ENCODE measurements at places on chromosomes 11 and 22.
A peak's percentile ranks its signal among the peaks of the same experiment; 100 is the strongest.

GRCh38 chr11:60658409-60658808 lies 41.0 kb upstream of the MS4A8 start:
- DNase-seq = no peak

DNA sequence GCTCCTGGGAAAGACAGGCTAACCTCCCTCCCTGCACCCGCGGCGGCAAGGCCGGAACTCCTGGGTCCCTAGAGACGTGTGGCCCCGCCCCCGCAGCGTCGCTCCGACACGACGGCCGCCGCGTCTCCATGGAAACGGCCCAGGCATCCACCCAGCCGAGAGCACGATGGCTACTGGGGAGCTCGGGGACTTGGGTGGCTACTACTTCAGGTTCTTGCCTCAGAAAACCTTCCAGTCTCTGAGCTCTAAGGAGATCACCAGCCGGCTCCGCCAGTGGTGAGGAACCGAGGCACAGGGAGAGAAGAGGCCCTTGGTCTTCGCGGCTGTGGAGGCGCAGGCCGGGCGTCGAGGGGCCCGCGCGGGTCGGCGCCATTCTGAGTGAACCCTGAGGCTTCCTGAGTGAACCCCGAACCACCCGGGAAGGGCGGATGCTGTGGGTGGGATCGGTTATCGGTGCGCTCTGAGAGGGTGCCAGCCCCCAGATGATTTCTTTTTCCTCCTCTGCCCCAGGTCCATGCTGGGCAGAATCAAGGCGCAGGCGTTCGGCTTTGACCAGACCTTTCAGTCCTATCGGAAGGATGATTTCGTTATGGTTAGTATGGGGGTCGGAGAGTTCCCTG lies at the start of gene CFAP300:
CFAP300 (plus strand) TSS at position 133 of the 620 bp plus-strand sequence; CDS start at position 167, 34 bp downstream.
- peak; percentile 83 for DNase-seq

- no peak for DNase-seq
Observed at GRCh38 chr22:44522526-44523170, 24.6 kb upstream of the RTL6 start.

GRCh38 chr11:74966651-74967050 lies 17.6 kb downstream of the SPCS2 start:
- DNase-seq = peak; percentile 66

- DNase-seq = no peak
Observed at GRCh38 chr11:68927280-68928135, 23.8 kb downstream of the IGHMBP2 start.

DNA sequence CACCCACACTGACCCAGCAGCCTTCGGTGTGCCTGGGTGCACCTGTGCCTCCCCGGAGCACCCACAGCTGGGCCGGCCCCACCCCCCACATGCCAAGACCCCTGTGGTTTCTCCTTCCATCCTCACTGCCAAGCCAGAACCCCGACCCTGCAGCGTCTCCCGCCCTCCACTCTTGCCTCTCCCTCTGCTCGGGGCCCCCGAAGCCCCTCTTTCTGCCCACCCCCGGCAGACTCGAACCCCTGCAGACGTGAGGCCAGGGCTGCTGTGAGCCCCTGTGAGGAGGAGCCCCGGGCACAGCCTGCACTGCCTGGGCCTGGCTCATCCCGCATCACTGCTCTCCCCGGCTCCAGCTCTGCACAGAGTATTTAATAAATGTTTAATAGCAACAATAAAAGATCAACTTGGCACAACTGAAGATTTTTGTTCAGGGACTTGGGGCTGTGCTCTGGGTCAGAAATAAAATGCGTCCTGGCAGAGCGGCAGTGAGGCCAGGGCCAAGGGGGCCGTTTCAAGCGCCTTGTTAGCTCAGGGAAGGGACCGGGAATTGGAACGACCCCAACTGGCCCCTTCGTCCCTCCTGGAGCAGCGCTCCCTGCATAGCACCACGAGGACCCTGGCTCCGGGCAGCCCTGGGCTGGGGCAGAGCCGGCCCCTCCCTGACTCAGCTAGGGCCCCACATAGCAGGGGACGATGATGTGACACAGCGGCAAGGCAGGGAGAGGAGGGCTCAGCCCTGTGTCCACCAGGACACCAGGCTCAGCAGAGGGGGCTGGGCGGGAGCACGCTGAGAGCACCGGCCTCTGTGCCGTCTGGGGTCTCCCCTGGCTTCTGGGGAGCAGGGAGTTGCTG lies 520.8 kb downstream of the BRD1 start:
- DNase-seq = no peak

DNA sequence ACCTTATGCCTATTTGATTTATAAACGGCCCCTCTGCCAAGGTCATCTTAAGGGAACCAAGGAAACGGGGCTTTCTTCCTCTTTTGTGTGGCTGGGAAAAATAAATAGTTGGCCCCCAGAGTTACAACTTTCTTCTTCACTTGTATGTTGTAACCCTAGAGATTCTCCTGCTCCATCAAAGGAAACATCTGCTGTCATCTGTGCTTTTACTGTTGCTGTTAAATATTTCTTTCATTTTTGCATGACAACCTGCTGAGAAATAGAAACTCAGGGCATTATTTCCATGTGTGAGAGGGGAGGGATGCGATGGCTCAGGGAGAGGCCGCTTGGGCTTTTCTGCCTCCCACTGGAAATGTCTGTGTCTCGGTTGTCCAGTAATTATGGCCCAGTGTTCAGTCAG lies 21.8 kb upstream of the CDC42EP2 start:
- no peak for DNase-seq

DNA sequence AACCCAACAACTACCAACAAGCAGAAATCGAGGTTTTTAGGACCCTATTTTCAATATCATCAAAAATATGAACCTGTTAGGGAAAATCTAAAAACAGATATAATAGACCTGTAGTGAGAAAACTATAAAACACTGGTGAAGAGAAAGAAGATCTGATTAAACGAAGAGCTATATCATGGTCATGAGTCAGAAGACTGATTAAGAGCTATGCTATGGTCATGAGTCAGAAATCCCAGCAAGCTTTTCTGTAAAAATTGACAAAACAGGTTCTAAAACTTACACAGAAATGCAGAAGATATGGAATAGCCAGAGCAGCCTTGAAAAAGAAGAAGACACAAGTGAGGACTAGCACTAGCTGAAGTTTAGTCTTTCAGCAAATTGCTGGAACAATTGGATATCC lies 345.0 kb downstream of the TBC1D22A start:
- peak; percentile 69 for DNase-seq

GRCh38 chr22:23513133-23513532 lies 67.0 kb downstream of the IGLL1 start:
- no peak for DNase-seq

GRCh38 chr11:46916286-46917108 lies 1.9 kb downstream of the LRP4 start:
- DNase-seq = peak; percentile 70

DNA sequence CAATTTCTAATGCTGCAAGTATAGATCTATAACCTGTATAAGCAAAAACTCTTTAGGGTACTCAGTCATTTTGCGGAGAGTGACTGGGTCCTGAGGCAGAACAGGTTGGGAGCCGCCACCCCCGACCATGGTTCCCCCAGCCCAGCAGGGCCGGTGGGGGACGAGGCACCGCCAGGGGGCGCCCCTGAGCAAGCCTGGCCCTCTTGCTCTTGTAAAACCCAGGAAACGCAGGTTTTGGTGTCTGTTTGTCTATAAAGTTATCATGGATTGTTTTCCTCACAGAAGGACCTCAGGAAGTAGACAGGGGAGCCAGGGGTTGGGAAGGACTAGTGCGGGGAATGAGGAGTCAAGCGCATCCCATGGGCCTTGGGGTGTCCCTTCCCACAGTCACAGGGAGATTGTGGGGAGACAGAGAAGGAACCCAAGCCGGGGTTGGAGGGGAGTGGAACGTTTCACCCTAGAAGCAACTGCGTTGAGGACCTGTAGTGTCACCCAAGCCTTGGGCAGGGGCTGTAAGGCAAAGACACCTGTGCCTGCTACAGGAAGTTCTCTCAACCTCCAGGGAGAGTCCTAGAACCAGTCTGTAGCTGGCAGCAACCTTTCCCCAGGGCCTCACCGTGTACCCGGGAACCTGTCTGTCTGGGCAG lies 26.4 kb downstream of the KCTD17 start:
- DNase-seq = peak; percentile 36

GRCh38 chr11:61701242-61701886 lies 21.2 kb downstream of the DAGLA start:
- no peak for DNase-seq

GRCh38 chr11:85810871-85811611 lies at the start of gene SYTL2:
SYTL2 (minus strand) TSS chr11:85811141; CDS start chr11:85757725, 53,416 bp downstream.
- peak; percentile 71 for DNase-seq

DNA sequence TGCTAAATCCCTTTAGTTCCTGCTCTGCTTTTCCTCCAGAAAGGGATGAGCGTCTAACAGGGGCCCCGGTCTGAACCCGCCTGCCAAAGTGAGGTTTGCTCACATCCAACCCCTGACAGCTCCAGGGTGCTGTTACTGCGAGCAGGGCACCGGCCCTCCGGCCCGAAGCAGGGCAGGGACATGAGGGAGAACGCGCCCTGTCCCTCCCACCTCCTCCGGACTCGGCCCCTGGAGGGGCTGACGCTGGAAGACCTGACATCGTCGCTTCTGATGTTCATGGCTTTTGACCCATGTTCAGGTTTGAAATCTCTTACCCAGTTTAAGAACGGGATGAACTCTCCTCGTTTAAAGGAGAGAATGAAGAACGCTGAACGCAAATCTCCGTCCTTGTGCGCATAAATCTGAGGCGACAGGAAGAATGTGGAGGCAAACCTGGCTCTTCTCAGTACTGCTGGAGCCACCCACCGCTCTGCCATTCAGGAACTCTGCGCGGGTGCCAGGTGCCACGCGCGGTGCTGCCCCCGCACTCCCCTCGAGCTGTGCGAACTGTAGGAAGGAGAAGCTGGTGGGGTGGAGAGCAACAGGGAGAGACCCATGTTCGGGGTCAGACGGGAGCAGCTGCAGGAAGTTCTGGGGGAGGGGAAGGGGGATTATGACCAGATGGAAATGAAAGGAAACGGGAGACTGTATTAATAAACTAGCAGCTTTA lies 826 bp upstream of the EEF1G start:
- no peak for DNase-seq

- DNase-seq = no peak
Observed at GRCh38 chr11:5449023-5449422, at the start of gene OR51I2. OR51I2 (plus strand) TSS chr11:5449323; CDS start chr11:5453489, 4,166 bp downstream.

DNA sequence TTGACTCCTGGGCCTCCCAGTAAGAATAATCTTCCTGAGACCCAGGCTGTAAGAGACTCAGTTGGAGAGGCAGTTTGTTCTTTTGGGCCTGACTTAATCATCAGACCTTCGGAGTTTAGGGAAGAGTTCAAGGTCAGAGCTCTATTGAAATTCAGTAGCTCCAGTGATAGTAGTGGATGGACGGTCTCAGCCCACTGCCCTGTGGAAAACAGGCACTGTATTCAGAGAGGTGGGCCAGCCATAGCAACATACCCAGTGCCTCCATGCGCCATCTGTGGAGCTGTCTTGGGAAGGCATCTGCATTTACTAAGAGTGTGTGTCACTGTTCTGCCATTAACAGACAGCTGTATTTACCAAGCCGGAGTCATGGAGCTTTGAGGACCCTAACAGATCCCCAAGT lies 2.9 kb downstream of the SMARCB1 start:
- DNase-seq = no peak

DNA sequence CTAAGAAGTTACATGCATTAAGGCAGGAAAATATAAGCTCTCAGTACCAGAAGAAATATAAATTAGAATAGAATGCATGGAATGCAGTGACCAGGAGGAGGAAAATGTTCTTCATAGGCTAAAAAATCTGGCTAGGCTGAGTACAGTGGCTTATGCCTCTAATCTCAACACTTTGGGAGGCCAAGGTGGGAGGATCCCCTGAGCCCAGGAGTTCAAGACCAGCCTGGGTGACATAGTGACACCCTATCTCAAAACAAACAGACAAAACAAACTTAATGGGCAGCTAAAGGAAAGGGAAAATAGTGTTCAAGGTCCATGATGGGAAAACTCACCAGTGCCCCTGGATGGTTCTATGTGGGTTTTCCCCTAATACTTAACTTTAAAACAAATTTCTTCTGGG lies 78.3 kb upstream of the RASSF10 start:
- no peak for DNase-seq

DNA sequence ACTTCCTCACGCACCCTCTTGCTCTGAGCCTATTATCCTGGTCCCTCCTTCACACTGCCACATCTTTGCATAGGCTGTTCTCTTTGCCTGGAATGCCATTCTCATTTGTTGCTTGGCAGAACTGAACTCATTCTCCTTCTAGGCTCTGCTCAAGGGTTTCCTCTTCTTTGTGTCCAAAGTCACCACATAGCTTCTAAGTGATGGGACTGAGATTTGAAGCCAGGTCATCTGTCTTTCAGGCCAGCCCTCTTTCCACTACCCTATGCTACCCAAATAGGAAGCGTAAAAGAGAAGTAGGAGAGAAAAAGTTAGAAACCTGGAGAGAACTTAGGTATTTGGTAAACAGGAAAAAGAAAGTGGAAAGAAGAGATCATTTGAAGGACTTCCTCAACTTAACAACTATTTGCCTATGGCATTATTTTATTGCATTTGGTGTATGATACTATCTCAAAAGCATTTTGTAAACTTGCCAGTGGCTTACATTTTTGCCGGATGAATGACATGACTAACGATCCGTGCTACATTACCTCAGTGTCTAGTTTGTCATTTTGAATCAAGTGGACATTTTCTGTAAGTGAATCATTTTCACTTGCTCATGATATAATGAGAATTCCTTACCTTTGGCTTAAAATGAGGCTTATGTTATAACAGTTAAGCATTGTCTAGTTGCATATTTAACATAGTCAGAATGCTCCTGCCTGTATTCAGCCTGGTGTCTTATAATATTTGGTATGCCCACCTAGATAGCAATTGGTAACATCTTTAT lies 18.5 kb downstream of the NF2 start:
- DNase-seq = peak; percentile 98

- peak; percentile 83 for DNase-seq
Observed at GRCh38 chr22:30044369-30044768, 35.9 kb upstream of the HORMAD2 start.

DNA sequence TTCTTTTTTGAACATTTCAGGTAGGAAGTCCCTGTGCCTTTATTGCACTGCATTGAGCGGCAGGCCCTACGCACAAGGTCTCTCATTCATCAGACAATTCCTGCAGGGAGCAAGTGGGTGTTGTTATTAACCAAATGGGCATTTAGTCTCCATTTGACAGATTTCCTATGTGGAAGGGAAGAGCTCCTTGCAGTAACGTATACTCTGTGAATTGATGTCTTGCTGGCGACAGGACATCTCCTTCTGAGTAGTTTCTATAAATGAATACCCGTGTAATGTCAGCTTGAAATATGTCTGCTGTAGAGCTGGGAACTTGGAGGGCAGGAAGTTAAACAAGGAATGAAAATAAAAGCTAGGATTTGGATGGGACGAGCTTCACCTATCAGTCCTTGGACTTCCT lies 3.7 kb downstream of the OR5B21 start:
- no peak for DNase-seq

DNA sequence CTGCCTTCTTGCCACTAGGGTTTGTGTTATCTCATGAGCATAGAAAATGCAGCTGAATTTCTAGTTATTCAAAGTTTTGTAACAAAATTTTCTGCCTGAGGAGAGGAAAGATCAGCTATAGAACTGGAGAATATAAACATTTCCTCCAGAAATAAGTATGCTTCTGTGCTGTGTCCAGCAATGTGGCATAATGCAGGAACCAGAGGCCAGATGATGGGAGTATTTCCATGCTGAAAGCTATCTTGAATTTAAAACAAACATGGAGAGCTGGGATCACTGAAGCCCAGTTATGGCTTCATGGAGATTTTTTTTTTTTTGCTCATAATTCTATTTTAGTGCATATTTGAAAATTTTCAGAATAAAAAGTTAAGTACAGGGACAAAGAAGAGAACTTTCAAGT lies 608.2 kb downstream of the SOX6 start:
- no peak for DNase-seq

GRCh38 chr11:77413850-77414460 lies 59.9 kb downstream of the PAK1 start:
- no peak for DNase-seq

- DNase-seq = no peak
Observed at GRCh38 chr11:70521475-70522308, 123.4 kb downstream of the CTTN start.

Measured in M059J (cell line).